ENCODE measurements at places on chromosomes 3 and 15.

DNA sequence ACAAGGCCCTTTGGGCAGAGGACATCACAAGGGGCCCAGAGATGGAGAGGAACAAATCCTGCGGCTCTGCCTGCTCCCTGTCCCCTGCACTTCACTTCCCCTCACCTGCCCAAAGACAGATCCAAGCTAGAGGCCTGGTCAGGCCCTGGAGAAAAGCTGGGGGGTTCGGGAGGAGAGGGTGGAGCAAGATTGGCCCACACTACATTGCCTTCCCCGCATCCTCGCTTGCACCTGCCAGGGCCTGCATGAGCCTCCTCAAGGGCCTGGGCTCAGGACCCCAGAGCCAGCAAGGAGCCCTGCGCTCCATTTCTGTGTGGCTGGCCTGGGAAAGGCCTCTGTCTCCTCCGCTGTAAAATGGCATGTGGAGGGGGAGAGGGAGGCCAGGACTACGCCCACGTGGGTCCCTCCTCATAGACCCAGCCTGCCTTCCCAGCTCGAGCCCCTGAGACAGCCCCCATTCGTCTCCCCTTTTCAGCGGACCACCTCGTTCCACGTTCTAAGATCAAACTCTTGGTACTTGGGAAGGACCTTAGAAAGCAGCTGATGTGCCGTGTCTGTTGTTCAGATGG, 106.0 kb downstream of the HMG20A start:
- DNase-seq: no peak

DNA sequence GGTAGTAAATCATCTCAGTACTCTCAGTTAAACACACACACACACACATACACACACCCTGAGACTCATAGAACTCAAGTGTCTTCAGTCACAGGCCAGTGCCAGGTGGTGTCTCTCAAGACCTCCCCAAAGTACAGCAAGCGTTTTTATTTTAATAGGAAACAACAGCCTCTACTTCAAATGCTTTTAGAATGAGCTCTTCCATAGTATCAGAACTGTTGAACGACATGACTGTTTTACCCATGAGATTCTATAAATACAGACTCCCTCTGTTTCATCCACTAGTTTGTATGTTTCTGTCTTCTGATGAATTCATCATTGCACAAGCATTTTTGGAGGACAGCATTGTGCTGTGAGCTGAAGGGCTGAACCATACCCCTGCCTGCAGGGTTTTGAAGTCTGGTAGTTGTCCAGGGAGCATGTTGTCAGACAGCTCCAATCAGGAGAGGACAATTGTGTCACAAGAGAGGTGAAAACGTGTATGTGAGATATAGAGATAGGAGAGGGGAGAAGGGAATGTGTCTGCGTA, 201.0 kb upstream of the BCL6 start:
- peak; percentile 68 for DNase-seq

DNA sequence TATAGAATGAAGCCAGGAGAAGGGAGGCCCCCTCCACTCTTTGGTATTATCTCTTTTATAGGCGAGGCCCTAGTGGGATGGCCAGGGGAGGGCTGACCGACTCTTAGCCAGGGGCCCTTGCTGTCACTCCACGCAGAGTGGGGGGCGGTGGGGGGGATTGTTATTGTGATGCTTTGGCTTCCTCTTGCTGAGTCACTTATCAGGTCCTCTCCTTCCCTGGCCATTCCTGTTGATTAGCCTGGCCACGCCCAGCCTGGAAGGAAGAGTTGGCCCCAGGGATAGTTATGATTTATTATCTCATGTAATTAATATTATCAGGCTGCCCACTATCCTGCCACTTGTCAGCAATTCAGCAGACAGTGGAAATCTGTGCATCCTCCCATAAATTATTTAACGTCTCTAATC, 25.5 kb upstream of the SKOR1 start:
- no peak for DNase-seq

GRCh38 chr3:52146189-52146588, 8.0 kb downstream of the POC1A start:
- DNase-seq: no peak

GRCh38 chr15:62186578-62186977, 21.5 kb upstream of the C2CD4B start:
- DNase-seq: no peak

- peak; percentile 23 for DNase-seq
These were observed 446.3 kb upstream of the NECTIN3 start for GRCh38 chr3:110625201-110625747.

GRCh38 chr3:150755902-150756301, 7.1 kb downstream of the SIAH2 start:
- peak; percentile 72 for DNase-seq

- peak; percentile 73 for DNase-seq
These were observed 13.4 kb upstream of the FAM98B start for GRCh38 chr15:38440353-38441129.

GRCh38 chr3:189766416-189766815, 135.2 kb downstream of the TP63 start:
- DNase-seq: peak; percentile 12

- peak; percentile 39 for DNase-seq
These were observed 25.5 kb upstream of the FRMD4B start for GRCh38 chr3:69411346-69411745.

DNA sequence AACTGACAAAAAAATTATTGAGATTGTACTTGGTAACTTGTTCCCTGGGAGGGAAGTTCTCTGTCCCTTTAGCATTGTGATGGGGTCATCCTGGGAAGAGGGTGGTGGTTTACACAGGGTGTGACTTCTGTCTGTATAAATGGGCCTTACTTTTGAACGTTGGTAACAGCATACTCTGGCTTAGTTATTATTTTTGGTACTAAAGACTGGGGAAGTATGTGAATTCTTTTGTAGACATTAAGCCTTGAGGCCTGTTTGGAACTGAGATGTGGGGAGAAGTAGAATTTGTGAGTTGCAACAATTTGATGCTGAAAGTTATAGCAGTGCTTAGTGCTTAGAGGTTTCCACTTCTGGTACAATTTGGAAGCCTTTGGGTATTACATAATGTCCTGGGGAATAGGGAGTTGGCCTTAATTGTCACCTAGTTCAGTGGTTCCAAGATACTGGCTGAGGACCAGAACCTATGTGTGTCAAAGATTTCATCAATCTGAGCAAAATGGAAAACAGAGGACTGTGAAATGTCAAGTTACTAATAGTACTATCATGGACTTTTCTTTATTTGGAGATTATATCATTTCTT, 15.9 kb downstream of the TLNRD1 start:
- no peak for DNase-seq

DNA sequence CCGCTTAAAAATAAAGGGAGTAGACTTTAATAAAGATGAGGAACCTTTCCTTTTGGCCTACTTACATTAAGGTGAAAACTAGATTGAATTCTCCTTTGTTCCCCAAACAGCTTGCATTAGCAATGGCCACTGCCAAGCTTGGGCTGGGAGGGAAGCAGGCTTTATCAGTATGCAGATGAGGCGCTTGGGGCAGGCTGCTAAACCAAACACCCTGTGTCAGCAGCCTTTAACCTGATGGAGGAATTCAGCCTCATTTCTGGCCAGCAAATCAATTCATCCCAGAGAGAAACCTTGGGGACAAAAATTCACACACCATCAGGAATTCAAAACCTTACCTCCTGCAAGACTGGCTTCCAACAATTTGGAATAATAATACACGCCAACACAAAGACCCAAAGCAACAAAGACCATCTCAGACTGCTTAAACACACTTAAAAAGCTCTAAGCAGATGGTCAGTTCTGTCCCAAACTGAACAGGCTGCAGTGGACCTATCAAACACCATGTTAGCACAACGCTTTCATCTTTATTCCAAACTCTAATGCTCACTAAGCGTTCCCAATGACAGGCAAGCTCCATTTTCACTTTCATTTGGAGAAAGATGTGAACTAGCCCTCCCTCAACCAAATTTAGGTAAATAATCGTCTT, 255.1 kb upstream of the CMC1 start:
- no peak for DNase-seq

DNA sequence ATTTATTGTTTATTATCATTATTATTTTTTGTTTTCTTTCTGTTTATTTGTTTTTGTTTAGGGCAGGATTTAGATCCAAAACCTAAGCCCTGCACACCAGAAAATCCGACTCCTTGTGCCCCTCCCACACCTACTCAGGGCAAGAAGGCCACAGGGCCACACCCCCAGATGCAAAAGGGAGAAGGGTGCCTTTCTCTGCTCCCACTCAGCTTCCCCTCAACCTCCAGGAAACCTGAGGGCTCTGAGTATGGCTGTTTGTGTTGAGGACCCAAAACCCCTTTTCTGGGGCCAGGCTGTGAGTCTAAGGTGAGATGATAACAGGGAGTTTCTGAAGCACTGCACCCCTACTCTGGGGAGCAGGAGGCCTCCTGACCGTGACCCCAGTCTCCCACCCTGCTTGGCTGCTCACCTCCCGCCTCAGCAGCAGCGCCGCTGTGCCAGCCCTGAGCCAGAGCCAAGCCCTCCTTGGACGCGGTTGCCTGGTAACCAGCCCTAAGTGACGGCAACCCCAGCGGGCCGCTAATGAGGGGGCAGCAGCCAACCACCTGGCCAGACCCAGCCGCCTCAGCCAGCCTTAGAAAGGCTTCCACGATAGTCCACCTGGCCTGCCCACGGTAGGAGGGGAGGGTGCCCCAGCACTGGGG, 6.4 kb upstream of the C15orf39 start:
- no peak for DNase-seq

GRCh38 chr3:148131990-148132638, 565.6 kb upstream of the AGTR1 start:
- DNase-seq: no peak

DNA sequence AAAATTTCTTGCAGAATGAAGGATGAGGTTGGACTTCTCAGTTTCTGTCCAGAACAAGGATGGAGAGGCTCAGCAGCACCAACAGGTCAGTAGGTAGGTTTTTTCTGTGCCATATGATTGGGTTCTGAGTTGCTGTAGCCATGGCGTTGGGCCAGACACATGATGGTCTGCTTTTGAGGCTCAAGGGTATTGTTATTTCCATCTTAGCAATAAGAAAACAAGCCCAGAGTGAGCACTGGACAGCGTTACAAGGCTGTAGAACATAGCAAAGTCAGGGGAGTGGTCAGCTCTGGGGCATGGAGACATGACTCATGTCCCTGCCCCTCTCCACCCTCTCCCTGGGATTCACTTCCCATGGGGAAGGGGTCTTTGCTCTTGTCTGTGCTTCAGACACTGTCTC, 137.6 kb upstream of the TOPAZ1 start:
- DNase-seq: no peak
